CD4-positive, alpha-beta T cell treated with Interleukin-17A for 4 hours (primary cell): ENCODE measurements at places on chromosomes 13 and 19.

DNA sequence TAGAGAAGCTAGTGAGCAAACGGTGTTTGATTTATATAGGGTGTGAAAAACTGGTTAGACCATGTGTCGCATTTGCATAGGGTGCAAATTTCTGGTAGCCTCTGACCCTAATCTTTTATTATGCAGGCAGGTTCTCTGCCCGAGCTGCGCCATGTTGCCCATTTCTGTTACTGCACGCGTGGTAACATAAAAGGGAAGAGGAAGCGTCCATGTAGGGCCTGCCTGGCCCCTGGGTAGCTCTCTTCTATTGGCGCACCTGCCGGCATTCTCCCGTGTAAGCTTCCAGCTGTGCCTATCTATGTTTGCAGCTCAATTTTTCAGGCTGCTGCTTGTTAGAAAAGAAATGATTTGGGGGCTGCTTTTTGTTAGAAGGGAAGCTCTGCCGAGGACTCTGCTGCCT lies 14.0 kb upstream of the CD70 start:
- no peak for DNase-seq

- DNase-seq: no peak
Measured at GRCh38 chr19:42203700-42204099, 13.8 kb downstream of the DEDD2 start.

- no peak for DNase-seq
Measured at GRCh38 chr19:56310462-56310861, 4.2 kb downstream of the ZSCAN5A start.

GRCh38 chr19:18951721-18952281 lies 10.8 kb upstream of the HOMER3 start:
- DNase-seq: no peak

- no peak for DNase-seq
Measured at GRCh38 chr13:60335531-60335930, 61.5 kb upstream of the TDRD3 start.

- no peak for DNase-seq
Measured at GRCh38 chr19:14558370-14559066, 13.3 kb downstream of the NDUFB7 start.

DNA sequence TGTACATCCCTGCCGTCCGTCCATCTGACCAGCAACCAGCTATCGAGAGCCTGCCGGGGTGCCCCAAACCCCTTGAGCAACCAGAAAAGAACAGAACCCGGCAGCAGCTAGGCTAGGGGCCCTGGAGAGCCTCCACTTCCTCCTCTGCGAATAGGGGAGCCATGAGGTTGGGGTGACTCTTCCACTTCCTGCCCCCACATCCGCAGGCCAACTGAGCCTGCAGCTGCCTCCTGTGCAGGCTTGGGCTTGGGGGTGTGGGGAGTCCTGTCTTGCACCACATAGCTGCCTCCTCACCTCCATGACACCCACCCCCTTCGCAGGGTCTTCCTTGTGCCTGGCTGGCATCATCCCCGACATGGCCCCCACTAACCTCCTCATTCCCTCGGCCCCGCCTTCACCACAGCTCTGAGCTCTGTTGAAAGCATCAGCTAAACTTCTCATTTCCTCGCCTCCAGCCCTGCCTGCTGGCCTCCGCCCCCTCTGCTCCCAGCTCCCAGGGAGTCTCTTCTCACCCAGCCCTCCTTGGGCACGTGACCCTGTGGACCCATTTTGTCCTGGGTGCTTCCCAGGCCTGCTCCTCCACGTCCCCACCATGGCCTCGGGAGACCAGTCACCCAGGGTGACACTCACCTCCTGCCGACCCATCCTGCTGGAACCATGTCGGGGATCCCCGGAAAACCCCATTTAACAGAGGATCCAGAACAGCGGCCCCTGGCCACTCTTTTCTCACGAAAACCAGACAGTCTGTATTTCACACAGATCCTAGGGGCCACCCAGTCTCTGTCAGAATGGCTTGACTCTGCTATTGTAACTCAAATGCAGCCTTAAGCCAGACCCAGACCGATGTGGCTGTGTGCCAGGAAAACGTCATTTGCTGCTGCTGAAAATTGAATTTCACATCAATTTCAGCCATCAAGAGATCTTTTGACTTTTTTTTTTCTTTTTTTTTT lies 50.4 kb downstream of the MYO9B start:
- peak; percentile 84 for DNase-seq
